Hair follicular keratinocyte (primary cell): ENCODE measurements at places on chromosomes 11 and 22. TPM values are rescaled to one million over a fixed set of nuclear protein-coding genes. Genes with fewer than 3 reads are reported as not detected.

The CCDC90B gene
- 43.4 and 45.4 TPM in 2 replicates for total RNA-seq

The BLID gene
- 0.31 and 0.34 TPM in 2 replicates for total RNA-seq

The HEPN1 gene
- not detected in 2 replicates for total RNA-seq

The OR51B5 gene
- not detected in 2 replicates for total RNA-seq

The UBQLNL gene
- total RNA-seq, result not detected in 2 replicates

The RIMBP3B gene
- not detected in 2 replicates for total RNA-seq

The GRIA4 gene
- not detected in 2 replicates for total RNA-seq

The BTBD10 gene
- total RNA-seq, result 49.7 and 52.0 TPM in 2 replicates

The CHADL gene
- total RNA-seq, result 1.9 and 3.5 TPM in 2 replicates

The FAM180B gene
- not detected in 2 replicates for total RNA-seq

The CEP57 gene
- 31.3 and 43.7 TPM in 2 replicates for total RNA-seq

The TTC36 gene
- total RNA-seq, result not detected in 2 replicates
